ENCODE measurements at places on chromosomes 5 and 9.

- DNase-seq, result peak; percentile 19
Observed at GRCh38 chr9:94603259-94604160, 9.9 kb upstream of the FBP2 start.

DNA sequence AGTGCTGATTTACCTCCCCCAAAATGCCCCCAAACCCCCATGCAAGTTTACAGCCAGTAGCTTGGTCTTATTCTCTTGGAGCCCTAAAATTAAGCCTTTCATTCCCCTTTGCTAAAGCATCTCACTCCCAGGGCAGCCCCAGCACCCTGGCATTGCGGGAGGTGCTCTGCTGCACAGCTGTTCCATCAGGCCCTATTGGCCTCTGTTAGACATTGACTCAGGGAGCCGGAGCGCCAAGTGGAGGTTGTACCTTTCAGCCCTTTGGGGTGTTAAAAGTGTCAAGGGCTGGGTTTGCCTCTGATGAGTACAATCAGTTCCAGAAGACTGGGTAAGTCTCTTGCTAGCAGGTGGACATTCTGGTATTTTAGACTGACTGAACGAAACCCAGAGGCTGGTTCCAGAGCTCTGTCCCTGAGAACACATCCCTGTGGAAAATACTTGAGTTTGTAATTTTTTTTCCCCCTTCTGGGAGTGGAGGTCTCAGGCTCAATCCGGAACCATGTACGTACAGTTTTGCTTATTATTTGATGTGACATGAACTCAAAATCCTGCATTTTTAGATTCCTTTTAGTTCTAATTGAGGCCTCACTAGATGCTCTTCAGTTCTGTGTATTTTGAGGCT lies 102.4 kb downstream of the UBE2R2 start:
- DNase-seq, result no peak

GRCh38 chr9:133101356-133102189 lies 19.5 kb downstream of the RALGDS start:
- DNase-seq, result no peak

- no peak for DNase-seq
Observed at GRCh38 chr9:72382405-72382804, 17.4 kb upstream of the ZFAND5 start.

DNA sequence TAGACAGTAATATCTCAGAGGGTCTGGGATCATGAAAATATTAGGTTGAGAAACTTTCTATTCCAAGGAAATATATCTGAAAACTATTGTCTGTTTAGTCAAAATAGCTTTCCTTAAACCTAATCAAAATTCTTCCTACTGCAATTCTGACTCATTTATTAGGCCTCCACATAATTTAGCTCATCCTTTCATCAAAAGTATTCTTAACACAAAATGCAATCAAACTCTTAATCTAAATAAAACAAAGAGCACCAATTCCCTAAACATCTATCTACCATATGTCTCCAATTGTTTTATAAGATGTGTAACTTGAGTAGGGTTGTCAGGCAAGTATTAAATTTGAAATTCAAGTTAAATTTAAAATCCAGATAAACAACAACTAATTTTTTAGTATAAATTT lies 142.1 kb downstream of the PLK2 start:
- DNase-seq, result no peak

- DNase-seq, result no peak
Observed at GRCh38 chr5:130287438-130287837, 383.2 kb downstream of the CHSY3 start.

GRCh38 chr9:126893079-126893478 lies 21.5 kb upstream of the RALGPS1 start:
- DNase-seq, result peak; percentile 45

DNA sequence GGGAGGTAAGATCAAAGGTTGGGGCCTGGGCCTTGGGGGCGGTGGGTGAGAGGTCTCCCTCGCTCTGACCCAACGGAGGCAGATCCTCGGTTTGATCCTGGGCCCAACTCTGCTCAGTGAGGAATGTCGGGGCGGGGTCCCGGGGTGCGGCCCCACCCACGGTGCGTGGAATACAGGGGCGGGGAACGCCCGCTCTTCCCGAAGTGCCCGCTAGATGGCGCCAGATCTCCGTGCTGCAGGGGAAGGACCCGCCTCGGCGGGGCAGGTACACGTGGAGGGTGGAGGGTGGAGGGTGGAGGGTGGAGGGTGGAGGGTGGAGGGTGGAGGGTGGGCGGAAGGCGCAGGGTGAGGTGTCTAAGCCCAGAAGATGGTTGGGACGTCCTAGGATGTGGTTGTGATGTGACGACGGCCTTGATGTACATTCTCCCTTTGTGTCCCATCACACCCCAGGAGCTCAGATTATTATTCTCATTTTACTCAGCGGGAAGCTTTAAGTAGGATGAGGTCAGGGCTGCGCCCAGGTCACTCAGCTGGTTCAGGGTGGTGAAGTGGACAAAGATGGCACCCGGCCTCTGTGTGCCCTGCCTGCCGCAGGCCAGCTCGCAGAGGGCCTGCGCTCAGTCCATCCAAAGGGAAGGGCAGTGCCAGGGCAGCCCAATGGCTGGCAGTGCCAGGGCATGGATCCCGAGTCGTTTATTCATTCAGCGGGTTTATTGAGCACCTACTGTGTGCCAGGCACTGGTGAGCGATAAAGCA lies 9.4 kb upstream of the RPS14 start:
- DNase-seq, result peak; percentile 43

DNA sequence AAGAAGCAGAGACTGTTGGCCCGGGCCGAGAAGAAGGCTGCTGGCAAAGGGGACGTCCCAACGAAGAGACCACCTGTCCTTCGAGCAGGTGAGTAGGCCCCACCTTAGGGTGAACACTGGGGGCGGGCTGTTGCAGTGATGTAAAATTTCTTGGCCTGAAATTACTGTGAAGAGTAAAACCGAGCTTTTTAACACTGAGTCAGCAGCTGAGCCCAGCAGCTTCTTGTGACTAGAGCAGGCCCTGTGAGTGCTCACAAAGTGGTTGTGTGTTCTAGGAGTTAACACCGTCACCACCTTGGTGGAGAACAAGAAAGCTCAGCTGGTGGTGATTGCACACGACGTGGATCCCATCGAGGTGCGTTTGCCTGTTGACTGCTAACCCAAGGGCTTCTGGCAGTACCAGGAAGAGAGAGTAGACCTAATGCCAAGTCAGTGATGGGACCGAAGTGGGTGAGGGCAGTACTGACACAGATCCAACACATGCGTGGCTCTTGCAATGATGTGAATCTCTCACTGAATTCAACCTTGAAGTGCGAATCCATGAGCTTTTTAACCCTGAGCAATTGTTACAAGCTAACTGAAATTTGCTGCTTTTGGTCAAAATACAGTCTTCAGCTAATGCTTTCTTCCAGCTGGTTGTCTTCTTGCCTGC lies 2.1 kb downstream of the RPL7A start:
- no peak for DNase-seq

DNA sequence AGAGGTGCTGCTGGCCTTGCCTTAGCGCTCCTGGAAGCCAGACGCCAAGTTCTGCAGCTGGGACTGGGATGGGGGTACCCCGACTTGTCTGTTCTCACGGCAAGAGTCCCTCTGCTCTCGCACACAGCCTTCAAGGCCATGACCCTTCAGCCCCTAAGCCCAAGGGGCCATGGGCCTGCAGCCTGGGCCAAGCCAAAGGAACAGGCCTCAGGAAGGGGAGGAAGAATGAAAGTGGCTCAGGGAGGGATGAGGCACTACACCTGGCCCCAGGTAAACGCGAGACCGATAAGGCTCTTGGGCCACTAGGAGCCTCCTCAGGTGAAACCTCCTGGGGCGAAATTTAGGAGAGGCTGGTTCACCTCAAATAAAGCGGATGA lies 3.9 kb downstream of the EBF1 start:
- no peak for DNase-seq

- DNase-seq, result no peak
Observed at GRCh38 chr9:18490641-18491370, 16.9 kb downstream of the ADAMTSL1 start.

DNA sequence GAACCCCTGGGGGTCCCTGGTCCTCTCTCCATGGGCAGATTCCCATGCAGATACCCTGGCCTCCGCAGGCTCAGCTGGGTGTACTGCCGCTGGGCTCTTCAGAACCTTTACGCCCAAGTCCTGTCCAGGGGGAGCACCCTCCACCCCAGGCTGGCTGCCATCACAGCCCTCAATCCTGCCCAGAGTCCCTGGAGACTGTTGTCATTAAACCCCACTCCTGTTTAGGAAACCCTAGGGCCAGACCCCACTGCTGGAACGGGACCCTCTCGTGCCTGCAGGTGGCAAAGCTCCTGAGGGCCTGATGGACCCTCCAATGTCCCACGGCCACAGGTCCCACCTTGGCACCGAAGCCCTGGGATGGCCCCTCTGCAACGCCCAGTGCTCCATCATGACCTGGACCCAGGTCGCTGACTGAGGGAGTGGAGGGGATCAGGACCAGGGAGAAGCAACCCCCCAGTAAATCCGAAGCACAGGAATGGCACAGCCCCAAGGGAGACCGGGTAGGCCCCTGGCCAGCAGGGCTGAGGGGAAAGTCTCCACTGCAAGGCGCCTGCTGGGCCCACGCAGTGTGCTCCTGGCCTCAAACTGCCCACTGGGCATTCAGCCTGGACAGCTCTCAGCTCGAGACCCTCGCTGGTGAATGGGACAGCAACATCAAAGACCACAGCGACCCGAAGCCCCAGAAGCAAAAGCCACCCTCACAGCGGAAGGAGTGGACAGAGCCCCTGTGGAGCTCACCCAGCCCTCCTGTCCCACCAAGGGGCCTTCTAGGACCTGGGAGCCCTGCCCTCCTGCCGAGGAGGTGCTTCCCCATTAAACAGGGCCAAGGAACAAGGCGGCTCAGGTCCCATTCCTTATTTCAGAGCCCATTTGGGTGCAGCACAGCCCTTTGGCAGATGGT lies 8.3 kb downstream of the ZDHHC11B start:
- DNase-seq, result no peak

- no peak for DNase-seq
Observed at GRCh38 chr9:90974643-90975245, 173.1 kb downstream of the SYK start.

DNA sequence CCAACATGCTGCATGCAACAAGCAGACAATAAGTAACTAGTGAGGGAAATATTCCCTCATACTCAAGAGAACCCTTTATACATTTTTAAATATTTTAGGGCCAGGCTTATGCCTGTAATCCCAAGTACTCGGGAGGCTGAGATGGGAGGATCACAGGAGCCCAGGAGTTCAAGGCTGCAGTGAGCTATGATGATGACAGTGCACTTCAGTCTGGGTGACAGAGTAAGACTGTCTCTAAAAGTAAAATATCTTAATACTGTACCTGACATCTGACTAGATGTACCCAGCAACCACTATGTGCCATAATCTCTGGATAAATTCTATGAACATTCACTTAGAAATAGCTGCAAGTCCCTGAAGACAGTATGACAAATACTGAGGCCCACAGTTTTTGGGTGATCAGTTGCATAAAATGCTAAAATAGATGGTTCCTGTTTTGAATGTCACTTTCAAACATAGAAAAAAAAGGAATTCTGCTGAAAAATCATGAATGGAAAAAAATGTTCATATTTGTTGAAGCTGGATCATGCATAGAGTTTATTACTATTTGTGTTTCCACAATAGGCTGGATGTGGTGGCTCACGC lies 2.0 kb upstream of the C5orf15 start:
- no peak for DNase-seq

DNA sequence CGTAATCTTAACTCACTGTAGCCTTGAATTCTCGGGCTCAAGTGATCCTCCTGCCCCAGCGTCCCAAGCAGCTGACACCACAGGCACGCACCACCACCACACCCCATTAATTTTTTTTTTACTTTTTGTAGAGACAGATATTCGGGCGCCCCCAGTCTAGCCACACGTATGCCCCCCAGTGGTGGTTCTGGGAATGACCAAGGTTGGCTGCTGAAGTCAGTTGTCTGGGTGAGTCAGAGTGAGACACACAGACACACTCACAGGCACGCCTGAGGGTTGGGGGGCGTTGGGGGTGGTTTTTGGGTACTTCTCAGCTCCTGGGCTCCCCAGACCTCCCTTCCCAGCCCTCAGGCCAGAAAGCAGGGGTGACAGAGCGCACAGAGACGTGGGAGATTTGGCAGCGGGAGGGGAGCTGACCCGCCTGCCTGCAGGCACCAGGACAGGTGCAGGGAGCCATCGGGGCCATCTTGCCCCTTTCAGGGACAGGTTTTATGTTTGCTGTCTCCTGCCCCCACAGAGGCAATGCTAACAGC lies 4.2 kb upstream of the ENTPD8 start:
- peak; percentile 6 for DNase-seq

- no peak for DNase-seq
Observed at GRCh38 chr5:81782811-81783210, 31.9 kb upstream of the SSBP2 start.

DNA sequence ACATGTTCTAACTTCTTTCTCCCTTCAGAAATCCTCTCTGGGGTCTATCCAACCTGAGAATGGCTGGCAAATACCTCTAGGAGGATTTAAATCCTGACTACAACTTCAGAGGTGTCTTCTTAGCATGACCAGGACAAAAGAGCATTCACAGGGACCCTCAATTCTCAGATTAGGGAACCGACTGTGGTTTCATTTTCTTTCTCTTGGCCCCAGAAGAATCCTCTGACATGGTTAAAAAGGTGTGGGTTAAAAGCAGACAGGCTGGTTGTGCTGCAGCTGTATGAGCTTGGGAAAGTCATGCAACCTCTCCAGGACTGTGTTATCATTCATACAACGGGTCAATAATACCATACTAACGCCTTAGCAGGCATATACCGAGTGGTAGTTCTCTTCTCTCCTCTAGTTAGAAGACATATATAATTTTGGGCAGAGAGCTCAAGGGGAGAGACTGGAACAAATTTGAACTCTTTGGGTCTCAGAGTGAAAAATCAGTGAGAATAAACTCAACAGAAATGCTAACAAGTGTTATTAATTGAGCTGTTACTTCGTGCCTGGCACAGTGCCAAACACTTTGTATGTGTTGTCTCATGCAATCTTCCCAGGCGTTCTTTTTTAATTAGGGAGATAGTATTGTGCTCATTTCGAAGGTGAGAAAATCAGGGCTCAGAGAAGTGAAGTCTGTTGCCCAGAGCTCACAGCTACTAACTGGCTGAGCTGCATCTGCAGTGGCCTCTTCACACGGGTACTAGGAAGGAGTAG lies 35.2 kb downstream of the INSYN2B start:
- DNase-seq, result no peak

DNA sequence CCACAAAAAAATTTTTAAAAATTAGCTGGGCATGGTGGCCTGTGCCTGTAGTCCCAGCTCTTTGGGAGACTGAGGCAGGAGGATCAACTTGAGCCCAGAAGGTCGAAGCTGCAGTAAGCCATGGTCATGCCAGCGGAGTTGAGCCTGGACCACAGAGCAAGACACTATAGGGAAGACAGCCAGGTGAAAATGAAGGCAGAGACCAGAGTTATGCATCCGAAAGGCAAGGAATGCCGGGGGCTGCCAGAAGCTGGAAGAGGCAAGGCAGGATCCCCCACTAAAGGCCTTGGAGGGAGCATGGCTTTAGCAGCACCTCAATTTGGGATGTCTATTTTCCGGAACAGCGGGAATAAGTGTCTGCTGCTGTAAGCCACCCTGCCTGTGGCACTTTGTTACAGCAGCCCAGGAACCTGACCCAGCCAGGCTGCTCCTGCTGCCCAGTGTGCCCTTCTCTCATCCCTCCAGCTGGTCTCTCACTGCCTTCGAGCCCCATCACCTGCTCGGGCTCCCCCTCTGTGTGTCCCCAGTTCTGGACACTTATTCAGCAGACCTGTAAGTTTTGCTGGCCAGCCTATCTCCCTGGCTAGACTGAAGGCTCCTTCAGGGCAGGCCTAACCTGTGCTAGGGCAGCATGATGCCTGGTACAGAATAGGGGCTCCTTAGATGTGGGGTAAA lies 16.8 kb upstream of the JADE2 start:
- DNase-seq, result no peak

- no peak for DNase-seq
Observed at GRCh38 chr5:135393229-135393628, 5.8 kb downstream of the MACROH2A1 start.

GRCh38 chr5:158610051-158610415 lies 489.7 kb downstream of the EBF1 start:
- no peak for DNase-seq
